ENCODE measurements at places on chromosomes 6 and 20.
A peak's percentile ranks its signal among the peaks of the same experiment; 100 is the strongest.

- DNase-seq = no peak
Measured at GRCh38 chr6:51814418-51814817, 273.0 kb downstream of the PKHD1 start.

DNA sequence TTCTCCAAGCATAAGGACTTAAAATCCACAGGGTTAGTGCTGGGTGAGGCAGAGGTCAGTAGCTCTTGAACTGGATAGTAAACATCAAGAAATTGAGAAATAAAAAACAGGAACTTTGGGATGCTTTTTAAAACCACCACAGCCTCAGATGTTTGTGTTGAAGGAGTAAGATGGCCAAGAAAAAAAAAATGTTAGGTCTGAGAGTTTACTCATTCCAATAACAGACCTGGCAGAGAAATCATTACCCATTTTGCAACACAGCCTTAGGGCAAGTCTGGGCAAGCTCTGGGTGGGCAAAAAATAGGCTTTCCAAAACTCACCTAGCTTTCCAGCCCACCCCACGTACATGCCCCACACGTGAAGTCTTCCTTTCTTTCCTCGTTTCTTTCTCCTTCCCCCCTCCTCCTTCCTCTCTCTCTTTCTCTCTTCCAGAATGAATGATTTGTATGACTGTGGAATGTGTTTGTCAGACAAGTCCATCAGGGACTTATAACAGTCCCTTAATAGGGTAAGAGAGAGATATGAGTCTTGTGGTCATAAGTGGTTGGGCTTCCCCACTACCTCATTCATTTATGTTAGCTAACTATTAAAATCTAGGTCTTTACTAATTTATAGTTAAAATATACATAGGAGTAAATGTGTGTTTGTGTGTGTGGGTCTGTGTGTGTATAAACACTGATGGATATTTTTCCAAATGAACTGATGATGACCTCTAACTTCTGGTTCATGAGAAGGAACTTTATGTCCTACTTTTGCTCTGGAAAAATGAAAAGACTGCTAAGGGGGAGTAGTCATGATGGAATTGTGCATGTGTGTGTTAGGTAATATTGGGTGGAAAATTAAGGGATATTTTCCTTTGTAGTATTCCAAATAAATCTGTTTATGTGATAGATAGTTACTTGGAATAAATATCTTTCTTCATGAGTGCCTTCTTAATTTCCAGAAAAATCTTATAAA is 18.0 kb upstream of the DSE start:
- no peak for DNase-seq

DNA sequence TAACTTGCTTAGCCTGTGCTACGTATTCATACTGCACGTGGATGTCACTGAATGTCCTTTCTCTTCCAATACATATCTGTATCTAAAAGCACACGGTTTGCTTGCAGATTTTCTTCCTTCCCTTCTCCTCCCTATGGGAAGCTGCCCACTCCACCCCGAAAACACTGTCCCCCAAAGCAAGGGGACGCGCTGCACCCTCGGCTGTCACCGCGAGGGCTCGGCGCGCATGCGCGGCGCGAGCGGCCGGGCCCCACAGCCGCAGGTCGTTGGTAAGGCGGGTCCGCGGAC is 659 bp downstream of the TMX4 start:
- DNase-seq = peak; percentile 57

DNA sequence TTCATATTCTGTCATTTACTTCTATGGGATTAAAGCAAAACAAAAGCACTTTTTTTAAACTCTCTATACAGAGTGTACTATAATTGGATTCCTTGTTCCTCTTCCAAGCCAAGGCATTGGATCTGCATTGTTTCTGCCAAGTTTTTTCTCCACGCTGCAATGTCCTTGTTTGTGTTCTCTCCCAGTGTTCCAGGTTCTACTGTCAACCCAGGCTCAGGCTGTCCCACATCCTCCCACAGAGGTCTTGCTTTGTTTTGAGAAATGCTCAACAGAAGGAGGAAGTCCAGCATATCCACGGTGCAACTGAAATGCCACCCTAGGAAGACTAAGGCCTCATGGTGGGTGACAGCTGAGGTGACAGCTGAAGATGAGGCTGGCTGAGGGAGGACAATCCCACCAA is 287.1 kb upstream of the PRDM1 start:
- DNase-seq = no peak

- peak; percentile 8 for DNase-seq
Measured at GRCh38 chr6:36028088-36028876, 674 bp downstream of the MAPK14 start.

Measured in activated naive CD4-positive, alpha-beta T cell (primary cell).